Upper lobe of left lung (tissue), 6 donors: ENCODE measurements at places on chromosomes 7 and 10.
A peak's percentile ranks its signal among the peaks of the same experiment; 100 is the strongest.

DNA sequence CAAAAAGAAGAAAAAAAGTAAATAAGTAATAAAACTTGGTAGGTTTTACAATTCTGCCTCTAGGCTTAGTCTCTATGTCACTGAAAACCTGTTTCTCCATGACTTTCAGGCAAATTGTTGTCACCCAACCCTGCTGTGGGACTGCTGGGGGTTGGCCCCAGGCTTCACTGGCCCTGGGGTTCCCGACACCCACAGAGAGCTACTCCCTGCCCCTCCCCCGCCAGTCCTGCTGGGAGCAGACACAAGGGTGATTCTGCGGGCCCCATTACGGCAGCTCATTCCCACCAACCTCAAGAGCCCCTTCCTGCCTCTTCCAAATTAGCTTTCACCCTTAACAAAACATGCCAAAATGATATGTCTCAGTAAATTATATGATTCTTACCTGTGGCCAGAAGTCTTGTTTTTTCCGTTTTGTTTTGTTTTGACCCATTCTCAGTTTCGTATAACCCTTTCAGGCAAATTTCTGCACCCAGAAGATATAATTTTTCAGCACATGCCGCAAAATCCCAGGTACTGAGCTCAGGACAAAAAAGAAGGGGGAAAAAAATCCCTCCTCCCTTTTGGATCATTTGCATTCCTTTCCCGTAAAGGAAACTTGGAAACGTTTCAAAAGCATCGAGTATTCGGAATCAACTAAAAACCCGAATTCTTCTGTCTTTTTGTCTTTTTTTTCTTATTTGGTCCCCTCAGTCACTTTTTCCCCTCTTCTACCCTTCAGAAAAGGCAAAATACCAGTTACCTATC lies 27.8 kb downstream of the CHST15 start:
- peak; percentile 54 for DNase-seq

GRCh38 chr7:48251766-48252165 lies 80.5 kb downstream of the ABCA13 start:
- no peak for DNase-seq

GRCh38 chr7:139708541-139708940 lies 69.3 kb downstream of the HIPK2 start:
- DNase-seq, result no peak

- DNase-seq, result no peak
Observed at GRCh38 chr7:21113609-21114415, 314.1 kb upstream of the SP4 start.

GRCh38 chr7:41316410-41316809 lies 386.5 kb downstream of the INHBA start:
- no peak for DNase-seq

DNA sequence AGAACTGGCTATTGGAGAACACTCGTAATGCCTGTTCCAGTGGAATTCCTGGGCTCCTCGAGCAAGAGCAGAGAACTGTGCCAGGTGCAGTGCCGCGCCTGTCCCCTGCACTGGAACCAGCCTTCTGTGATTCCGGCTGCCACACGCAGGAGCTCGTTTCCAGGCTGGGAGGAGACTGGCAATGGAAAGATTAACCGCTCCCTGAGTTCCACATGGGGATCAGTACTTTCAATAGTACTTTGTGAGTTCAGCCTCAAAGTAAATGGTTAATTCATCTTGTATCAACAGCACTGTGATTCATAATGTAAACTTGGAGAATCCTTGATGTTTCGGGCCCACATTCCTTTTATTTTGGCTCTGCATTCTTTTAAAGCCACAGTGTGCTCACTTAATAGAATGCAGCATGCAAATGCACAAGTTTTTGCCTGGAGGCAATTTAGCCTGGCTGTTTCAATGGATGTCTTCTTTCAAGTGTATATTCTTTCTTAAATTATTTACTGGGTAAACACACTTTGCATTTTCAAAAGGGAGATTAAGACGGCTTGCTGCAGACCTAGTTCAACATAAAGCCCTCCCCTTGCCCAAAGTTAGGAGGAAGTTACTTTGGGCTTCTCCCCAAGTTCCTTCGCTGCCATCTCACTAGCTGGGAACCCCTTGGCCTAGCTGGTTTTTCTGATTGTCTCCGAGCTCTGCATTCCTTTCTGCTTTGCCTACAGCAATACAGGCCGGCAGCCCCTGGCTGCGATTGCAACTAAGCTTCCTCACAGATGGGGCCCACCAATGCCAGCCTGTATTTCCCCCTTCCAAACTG lies 138.1 kb upstream of the TCF7L2 start:
- peak; percentile 64 for DNase-seq

GRCh38 chr10:119737823-119738222 lies 12.0 kb downstream of the INPP5F start:
- peak; percentile 51 for DNase-seq

- no peak for DNase-seq
Observed at GRCh38 chr10:26432938-26433337, 5.2 kb upstream of the APBB1IP start.

- no peak for DNase-seq
Observed at GRCh38 chr7:29569648-29570047, 6.0 kb downstream of the PRR15 start.

DNA sequence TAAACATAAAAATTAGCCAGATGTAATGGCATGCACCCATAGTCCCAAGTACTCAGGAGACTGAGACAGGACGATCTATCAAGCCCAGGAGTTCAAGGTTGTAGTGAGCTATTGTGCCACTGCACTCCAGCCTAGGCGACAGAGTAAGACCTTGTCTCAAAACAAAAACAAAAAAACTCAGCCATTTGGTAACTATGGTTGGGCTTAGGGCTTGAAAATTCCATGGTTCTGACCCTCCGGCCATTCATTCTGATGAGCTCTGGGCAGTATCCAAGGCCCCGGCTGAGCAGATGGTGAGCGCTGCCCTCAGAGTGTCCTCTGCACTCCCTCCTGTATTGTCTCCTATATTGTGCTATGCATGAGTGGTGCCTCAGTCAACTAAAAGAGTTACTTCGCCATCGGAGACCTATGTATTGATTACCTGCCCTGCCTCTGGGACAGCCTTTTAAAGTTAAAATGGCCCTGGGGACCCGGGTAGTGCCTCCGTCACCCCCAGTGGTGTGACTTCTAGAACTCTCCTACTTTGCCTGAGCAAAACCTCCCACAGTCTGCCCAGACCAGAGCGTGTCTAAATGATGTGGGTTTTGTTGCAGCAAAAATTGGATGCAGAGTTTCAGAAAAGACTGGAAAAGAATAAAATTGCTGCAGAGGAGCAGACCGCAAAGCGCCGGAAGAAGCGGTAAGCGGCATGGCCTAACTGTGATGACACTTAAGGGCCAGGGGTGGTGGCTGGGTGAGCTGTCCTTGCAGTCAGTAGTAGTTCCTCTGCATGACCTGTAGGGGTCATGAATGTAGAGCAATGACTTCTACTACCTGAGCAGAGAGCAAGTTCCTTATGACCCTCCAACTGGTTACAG lies 8.1 kb downstream of the PRKRIP1 start:
- DNase-seq, result peak; percentile 46

DNA sequence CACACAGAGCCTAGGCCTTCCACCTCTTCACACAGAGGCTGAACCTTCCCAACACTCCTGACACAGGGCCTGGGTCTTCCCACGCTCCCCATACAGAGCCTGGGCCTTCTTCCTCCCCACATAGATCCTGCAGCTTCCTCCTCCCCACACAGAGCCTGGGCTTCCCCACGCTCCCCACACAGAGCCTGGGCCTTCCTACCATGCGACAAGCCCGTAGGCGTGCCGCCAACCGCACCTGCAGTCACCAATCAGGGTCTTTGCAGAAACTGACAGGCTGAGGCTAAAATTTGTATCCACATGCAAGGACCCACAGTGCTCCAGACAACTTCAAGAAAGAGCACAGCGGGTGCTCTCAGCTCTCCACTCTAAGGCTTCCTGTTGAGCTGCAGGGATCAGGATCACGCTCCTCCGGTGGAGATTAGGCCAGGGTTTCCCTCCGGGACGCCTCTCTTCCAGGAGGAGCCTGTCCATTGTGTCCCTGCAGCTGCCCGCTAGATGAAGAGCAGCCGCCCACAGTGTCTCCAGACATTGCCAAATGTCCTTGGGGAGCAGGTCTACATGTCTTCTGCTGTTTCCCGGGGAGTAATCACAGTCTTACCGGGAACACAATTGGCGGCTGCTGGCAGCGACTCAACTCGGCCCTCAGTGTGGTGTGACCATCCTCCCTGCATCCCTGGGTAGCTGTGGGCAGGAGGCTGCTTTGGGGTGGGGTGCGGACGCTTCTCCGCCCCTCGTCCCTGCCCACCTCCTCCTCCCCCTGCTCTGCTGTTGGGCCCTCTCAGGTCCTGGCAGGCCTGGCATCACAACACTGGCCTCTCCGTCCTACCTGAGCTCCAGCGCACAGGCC lies 9.7 kb downstream of the CFAP46 start:
- no peak for DNase-seq

DNA sequence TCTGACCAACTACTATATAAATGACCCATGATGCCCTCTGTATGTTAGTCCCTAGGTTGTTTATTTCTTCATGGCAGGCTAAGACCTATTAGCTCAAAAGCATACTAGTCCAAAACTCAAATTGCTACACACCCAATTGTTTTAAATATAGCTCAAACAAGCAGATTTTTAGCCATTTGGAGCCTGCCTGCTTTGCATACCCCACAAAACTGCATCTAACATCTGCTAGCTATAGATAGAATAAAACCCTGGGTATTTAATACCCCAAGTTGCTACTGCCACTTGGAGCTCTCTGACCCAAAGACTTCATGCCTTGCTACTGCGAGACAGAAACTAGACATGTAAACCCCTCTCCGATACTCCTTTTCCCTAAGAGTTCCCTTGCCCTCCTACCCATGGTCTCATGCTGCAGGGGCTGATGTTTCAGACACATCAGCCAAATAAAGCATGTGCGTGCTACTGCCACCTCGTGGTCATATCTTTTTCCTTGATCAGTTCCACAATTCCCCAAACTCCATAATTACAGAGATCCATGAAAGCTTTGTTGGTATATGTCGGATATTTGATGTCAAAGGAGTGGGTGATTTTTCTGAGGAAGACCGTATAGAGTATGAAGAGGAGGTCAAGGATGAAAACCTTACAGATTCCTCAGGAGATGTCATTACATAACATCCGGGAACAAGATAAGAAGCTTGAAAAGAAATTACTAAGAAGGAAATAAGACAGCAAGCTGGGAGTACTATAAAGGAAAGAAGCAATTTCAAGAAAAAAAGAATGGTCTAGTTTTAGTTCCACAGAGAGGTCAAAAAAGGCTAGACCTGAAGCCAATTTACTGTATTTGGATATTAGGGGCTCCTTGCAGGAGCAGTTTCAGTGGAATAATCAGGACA lies 386.6 kb downstream of the SH2D4B start:
- no peak for DNase-seq

DNA sequence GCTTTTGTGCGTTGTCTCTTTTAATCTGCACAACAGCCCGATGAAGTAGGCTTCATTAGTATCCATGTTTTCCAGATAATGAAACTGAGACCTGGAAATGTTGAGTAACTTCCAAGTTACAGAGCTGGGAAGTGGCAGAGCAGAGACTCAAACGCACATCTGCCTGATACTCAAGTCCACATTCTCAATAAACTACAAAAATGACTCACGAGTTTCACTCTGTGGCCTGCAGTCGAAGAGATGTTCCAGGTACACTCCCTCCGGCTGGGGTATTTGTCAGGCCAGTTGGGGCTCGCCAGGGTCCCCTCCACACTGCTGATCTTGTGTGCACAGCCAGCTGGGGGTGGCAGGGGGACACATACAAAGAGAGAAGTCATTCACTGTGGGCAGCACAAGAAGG lies 17.7 kb upstream of the OPALIN start:
- no peak for DNase-seq

DNA sequence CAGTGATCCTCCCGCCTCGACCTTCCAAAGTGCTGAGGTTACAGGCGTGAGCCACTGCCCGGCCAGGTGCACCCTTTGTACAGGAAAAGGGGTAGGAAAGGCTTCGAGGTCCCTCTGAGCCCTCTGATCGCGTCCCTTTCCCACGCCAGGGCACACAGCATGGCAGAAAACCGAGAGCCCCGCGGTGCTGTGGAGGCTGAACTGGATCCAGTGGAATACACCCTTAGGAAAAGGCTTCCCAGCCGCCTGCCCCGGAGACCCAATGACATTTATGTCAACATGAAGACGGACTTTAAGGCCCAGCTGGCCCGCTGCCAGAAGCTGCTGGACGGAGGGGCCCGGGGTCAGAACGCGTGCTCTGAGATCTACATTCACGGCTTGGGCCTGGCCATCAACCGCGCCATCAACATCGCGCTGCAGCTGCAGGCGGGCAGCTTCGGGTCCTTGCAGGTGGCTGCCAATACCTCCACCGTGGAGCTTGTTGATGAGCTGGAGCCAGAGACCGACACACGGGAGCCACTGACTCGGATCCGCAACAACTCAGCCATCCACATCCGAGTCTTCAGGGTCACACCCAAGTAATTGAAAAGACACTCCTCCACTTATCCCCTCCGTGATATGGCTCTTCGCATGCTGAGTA lies 871 bp downstream of the POP7 start:
- no peak for DNase-seq

DNA sequence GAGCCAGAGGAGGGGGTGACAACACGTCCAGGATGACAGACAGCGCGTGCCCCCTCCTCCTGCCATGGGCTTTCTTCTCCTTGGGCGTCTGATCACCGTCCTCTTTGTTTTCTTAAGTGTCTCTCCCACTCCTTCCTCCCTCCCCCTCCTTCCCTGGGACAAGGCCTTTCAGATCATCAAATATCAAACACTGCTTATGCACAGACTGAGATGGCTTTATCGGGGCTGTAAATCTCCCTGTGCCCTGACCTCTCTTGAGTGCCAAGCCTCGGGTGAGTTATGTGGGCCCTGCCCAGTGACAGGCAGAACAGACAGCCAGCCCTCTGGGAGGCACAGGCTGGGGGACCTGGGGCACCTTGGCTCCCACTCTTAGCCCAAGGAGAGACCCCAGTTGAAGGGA lies 116.4 kb downstream of the C10orf105 start:
- no peak for DNase-seq

DNA sequence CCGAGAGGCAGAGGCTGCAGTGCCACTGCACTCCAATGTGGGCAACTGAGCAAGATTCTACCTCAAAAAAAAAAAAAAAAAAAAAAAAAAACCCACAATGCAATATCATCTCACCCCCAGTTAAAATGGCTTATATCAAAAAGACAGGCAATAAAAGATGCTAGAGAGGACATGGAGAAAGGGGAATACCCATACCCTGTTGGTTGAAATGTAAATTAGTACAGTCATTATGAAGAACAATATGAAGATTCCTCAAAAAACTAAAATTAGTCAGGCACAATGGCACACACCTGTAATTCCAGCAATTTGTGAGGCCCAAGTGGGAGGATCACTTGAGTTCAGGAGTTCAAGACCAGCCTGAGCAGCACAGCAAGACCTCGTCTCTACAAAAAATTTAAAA lies 25.7 kb downstream of the ABI1 start:
- DNase-seq, result no peak

DNA sequence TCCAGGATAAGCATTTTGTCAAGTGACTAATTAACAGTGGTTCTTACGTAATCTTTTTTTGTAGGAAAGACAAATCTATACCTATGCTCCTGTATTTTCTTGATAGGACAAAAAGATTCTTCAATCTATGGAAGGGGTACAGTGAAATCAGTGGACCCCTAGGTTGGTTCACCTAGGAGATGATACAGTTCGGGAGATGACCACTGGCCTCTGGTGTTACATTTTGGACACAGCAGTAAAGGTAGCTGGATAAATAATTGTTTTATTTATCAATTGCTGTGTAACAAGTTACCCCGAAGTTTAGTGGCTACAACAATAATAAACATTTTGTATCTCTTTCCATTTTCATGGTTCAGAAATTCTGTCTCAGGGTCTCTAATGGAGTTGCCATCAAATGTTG lies 288.2 kb upstream of the MAGI2 start:
- no peak for DNase-seq

GRCh38 chr10:7351894-7352293 lies 58.9 kb downstream of the SFMBT2 start:
- DNase-seq, result no peak

- DNase-seq, result no peak
Observed at GRCh38 chr10:91514787-91515186, 104.6 kb downstream of the HECTD2 start.
